CD4-positive, alpha-beta T cell treated with Interleukin-1 beta for 1 hour (primary cell): ENCODE measurements at places on chromosomes 16 and 17.

DNA sequence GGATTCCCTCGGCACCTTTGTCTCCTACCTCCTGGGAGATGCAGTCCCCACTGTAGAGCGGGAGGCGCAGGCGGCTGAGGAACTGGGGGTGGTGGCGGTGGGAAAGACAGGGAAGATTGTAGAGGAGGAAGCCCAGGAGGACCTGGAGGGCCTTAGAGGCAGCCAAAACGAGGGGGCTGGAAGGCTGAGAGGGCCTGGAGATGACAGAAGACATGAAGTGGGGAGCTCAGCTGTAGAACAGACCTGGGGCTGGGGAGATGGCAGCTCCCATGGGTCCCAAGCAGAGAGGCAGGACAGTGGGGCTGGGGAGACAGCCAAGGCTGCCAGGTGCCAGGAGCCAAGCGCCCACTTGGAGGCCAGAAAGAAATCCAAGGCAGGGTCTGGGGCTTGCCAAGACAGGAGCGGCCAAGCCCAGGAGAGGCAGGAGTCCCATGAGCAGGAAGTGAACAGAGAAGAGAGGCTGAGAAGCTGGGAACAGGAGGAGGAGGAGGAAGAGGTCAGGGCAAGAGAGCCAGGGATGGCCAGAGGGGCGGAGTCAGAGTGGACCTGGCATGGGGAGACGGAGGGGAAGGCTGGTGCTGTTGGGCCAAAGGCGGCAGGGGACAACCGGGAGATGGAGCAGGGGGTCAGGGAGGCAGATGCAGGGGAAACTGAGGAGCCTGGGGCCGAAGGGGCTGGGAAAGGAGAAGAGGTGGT, 803 bp downstream of the APOBR start:
- no peak for DNase-seq

GRCh38 chr17:77898521-77899434, 59.7 kb upstream of the TNRC6C start:
- no peak for DNase-seq

DNA sequence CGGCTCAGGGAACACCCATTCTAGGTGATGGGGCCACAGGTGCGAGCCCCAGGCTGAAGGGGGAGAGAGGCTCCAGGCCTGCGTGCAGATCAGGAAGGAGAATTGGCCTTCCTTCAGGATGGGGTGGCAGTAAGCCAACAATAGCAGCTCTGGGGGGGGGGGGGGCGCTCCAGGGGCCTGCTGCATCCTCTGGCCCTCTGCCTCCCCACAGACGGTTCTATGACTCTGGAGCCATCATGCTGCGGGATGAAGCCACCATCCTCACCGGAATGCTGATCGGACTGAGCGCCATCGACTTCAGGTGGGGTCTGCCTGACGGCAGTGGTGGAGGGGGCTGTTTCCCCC, 6.1 kb downstream of the RUNDC3A start:
- no peak for DNase-seq

- DNase-seq: peak; percentile 57
Observed at GRCh38 chr17:68318103-68318991, 27.1 kb downstream of the ARSG start.

DNA sequence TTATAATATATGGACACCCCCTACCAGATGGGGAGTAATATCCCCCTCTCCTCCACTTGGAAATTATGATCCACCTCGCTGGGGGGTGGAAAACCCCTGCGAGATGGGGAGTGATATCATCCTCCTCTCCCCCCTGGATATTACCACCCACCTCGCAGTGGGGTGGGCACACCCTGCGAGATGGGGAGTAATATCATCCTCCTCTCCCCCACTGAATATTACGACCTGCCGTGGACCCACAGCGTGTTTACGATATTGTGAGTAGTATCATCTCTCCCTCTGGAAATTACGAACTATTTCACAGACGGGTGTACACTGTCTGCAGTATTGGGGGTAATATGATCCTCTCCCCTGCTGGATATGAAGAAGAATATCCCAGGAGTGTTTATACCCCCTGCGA, 228.3 kb upstream of the WSCD1 start:
- no peak for DNase-seq

- DNase-seq: no peak
Observed at GRCh38 chr16:51439271-51439670, 288.2 kb upstream of the SALL1 start.

DNA sequence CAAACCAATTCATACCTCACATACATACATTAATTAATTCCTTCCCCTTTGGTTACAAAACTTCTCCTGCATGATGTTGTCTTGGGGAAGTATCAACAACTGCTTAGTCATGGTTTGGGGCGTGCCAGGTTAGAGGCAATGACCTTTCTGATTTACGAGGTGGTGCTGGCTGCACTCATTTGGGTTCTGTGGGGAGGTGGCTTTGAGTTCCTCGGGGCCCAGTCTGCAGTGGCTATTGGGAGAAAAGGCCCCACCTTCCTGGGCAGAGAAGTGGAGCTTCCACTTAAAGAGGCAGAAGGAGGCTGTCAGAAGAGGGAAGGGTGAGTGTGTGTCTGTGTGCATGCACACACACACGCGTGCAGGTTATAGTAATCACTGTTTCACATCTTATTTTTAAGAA, 10.2 kb upstream of the ETV4 start:
- DNase-seq: peak; percentile 64

GRCh38 chr16:64253096-64253495, 868.8 kb downstream of the CDH11 start:
- no peak for DNase-seq

DNA sequence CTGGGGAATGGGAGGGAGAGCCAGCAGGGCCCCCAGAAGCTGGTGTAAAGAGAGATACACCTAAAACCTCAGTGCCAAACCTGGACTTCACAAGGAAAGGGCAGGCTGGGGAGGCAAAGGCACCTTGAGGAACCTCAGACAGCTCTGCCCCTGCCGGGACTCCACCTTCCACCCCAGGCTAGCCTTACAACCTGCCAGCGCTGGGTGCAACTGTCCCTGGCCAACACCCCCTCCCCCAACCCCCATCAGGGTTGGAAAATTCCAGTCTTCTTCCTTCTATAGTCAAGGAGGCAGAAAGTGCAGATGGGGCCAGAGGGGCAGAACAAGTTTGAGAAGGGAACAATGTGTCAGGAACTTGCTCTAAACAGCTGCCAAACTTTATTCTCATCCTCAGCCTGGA, 2.2 kb downstream of the YBX2 start:
- DNase-seq: no peak

DNA sequence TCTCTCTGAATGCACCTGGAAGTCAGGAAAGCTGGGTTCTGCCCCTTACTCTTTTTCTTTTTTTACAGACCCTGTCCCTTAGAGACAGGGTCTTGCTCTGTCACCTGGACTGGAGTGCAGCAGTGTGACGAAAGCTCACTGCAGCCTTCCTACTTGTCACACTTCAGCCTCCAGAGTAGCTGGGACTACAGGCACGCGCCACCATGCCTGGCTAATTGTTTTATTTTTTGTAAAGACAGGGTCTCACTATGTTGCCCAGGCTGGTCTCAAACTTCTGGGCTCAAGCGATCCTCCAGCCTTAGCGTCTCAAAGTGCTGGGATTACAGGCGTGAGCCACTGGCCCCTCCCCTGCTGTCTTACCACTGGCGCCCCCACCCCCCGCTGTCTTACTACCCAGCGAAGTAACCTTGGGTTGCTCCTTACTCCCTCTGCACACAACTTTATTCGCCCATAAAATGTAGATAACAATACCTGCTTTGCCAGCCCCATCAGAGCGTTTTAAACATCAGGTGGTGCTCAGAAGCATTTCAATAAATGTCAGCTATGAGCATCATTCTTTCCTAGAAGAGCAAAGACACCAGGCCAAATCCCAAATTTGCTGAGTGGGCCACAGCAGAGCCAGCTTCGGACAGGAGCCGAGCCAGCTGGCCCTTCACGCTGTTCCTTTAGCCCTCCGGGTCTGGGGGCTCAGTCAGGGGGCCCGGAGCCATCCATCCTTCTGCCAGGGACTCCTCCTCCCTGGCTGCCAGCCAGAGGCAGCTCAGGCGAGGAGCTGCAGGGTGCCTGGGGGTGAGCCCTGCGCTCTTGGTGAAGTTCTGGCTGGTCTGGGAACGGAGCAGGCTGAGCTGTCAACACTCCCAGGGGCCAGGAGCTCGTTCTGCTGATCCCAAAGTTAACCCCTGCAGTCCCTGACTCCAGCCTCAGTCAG, 24.4 kb downstream of the SRL start:
- DNase-seq: no peak

GRCh38 chr16:72978212-72978611, 69.7 kb downstream of the ZFHX3 start:
- DNase-seq: no peak

GRCh38 chr16:23333034-23333579, 31.0 kb downstream of the SCNN1B start:
- no peak for DNase-seq

- DNase-seq: no peak
Observed at GRCh38 chr16:57500578-57501111, 14.4 kb upstream of the DOK4 start.

- DNase-seq: no peak
Observed at GRCh38 chr17:67129283-67129682, 84.9 kb downstream of the CACNG1 start.

GRCh38 chr16:4247460-4247784, 5.5 kb upstream of the SRL start:
- no peak for DNase-seq

- no peak for DNase-seq
Observed at GRCh38 chr17:5042157-5043022, 7.2 kb upstream of the SLC52A1 start.

DNA sequence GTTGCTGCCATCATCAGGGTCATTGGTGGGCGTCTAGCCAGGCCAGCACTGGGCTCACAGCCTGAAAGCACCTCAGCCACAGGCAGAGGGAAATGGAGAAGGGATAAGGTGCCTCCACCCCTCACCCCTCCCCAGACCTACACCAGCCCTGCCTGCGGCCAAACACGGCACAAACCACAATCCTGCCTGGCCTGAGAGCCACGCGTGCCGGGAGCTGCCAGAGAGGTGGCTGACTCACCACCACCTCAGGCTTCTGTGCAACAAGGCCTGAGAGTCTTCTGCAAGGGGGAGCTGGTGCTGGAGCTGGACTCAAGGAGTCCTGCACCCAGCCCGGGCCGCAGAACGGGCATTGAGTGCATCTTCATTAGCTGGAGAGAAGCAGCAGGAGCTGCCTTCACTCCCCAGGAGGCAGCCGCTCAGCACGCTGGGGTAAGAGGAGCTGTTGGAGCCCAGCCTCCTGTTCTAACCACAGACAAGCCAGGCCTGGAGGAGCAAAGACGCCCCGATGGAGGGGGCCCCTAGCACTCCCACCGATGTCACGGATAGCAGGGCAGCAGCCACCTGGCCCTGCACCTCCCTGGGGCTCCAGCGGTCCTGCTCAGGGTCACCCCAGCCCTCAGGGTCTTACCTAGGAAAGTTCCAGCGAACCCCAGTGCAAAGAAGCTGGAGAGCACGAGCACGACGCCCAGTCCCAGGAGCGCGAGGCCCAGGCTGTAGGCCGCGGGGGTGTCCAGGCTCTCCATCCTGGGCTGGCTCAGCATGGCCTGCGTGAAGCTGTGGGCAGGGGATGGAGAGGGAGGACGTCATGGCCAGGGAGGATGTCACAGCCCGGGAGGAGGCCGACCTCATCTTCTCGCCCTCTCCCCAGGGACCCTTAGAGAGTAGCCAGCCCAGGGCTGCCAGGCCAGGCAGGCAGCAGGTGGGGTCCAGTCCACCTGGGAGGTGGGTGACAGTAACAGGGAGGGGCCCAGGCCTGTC, 16.0 kb upstream of the RASD1 start:
- no peak for DNase-seq

DNA sequence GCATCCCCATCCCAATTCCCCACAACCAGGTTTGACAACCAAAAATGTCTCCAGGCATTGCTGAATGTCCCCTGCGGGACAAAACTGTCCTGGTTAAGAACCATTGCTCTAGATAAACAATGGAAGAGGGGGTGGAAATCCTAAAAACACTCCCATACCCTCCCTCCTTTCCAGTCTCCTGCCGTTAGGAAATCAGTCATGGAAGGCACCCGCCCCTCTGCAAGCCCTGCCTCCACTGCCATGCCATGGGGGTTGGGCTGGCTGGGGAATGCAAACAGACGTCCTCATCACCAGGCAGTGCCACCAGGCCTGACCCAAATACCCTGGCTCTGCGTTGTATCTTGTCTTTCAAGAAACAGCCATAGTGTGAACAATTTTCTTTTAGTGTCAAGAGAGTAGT, 57.5 kb downstream of the CYTH1 start:
- DNase-seq: no peak

DNA sequence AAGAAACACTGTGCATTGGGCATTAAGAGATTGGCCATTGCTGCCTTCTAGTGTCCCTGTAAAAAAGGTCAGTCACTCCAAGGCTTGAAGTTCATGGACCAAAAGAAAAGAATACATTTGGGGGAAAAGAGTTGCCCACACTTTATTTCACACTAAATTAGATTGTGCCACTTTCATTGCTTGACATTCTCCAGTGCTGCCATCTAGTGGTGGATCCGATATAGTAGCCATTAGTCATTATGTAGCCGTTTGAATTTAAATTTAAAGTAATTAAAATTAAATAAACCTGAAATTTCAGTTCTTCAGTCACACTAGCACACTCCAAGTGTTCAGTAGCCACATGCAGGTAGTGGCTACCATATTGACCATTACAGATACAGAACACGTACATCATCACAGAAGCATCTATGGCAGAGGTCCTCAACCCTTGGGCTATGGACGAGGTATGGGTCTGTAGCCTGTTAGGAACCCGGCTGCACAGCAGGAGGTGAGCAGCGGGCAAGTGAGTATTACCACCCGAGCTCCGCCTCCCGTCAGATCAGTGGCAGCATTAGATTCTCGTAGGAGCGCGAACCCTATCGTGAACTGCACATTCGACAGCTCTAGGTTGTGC, 21.9 kb upstream of the CDH5 start:
- no peak for DNase-seq

DNA sequence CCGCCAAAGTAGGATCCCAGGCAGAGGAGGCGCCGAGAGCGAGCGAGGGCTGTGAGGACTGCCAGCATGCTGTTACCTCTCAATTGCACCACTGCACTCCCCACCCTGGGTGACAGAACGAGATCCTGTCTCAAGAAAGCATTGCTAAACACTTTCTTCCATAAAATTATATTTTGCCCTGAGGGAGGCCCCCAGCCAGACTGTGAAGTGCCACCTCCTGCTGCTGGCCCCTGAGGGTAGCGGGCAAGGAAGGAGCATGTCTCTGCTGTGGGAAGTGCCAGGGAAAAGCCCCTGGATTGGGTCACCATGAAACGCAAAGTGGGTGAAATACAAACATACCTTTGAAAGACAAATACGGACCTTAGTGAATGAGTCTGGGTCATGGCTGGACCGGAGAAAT, 78.0 kb upstream of the AMZ2 start:
- no peak for DNase-seq

- DNase-seq: peak; percentile 63
Observed at GRCh38 chr17:77916703-77917481, 41.6 kb upstream of the TNRC6C start.

DNA sequence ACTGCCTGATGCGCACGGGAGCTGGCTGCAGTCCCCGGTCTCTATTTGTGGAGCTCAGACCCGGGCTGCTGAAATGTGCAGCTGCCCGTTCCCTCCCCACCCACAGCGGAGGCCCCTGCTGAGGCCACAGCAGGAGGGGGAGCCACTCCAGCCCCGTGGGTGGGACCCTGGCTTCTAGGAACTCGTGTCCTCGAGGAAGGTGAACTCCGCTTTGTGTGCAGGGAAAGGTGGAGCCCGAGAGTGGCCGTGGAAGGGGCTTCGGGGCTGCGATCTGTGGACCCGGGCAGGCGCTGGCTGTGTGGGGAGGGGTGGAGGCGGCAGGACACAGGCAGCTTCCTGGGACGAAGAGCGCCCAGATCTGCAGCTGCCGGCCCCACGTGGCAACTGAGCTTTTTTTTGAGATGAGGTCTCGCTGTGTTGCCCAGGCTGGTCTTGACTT, 2.9 kb downstream of the CCDC154 start:
- no peak for DNase-seq
